ENCODE measurements at places on chromosomes 7 and 10.
A peak's percentile ranks its signal among the peaks of the same experiment; 100 is the strongest.

GRCh38 chr10:115918812-115919211, 354.2 kb downstream of the GFRA1 start:
- DNase-seq, result no peak

DNA sequence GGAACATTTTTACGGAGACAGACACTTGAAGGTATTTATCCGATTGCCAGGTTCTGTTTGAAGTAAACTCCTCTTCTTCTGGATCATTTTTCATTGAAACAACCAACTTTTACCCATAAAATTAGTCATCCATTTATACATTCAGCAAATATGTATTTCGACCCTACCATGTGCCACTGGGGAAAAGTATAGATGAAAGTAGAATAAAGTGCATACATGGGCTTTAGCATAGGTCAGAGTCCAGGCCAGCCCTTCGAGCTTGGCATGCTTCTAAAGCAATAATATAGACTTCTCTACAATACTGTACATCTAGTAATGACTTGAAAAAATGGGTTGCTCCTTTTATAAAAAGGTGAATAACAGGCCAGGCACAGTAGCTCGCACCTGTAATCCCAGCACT, 10.1 kb downstream of the SLC25A16 start:
- DNase-seq, result no peak

GRCh38 chr10:47311193-47311931, 10.9 kb upstream of the GDF2 start:
- peak; percentile 51 for DNase-seq

- no peak for DNase-seq
Measured at GRCh38 chr7:102080434-102081243, 206.0 kb upstream of the SH2B2 start.
